Stimulated activated CD8-positive, alpha-beta memory T cell treated with anti-CD3 and anti-CD28 coated beads, Interleukin-12 subunit alpha, Interleukin-12 subunit beta, amount 100 ng/mL, for 4 hours (primary cell): ENCODE measurements at places on chromosomes 5 and 9.

DNA sequence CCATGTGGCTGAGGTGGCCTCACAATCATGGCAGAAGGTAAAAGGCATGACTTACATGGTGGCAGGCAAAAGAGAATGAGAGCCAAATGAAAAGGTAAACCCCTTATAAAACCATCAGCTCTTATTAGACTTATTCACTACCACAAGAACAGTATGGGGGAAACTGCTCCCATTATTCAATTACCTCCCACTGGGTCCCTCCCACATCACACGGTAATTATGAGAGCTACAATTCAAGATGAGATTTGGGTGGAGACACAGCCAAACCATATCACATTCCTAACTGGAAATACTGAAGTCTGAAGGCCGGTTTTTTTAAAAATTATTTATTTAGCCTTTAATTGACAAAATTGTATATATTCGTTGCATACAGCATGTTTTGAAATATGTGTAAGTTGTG lies 28.5 kb downstream of the FBXL7 start:
- DNase-seq, result no peak

- no peak for DNase-seq
Measured at GRCh38 chr5:145591578-145591977, 243.6 kb downstream of the PRELID2 start.

- peak; percentile 59 for DNase-seq
Measured at GRCh38 chr9:133147412-133148198, 16.1 kb downstream of the GBGT1 start.

- DNase-seq, result no peak
Measured at GRCh38 chr5:148746826-148747535, 79.4 kb upstream of the ADRB2 start.
